ENCODE measurements at places on chromosomes 4 and X. TPM values are rescaled to one million over a fixed set of nuclear protein-coding genes. Genes with fewer than 3 reads are reported as not detected.
A peak's percentile ranks its signal among the peaks of the same experiment; 100 is the strongest.

IL2 gene
- not detected for total RNA-seq

USP26 gene
- total RNA-seq = not detected

TMEM271 gene
- total RNA-seq = not detected

OCRL gene
- 23.0 TPM for total RNA-seq

ZNF711 gene
- total RNA-seq = 1.0 TPM

MAGEE2 gene
- not detected for total RNA-seq

AMTN gene
- not detected for total RNA-seq

GLRA3 gene
- total RNA-seq = not detected

MAGEA2B gene
- not detected for total RNA-seq

RHOXF2 gene
- total RNA-seq = not detected

SORBS2 gene
- total RNA-seq = 0.26 TPM

JAKMIP1 gene
- total RNA-seq = not detected

EXOC1L gene
- total RNA-seq = not detected

COL25A1 gene
- under 0.01 TPM for total RNA-seq

GPR119 gene
- total RNA-seq = not detected

DNA sequence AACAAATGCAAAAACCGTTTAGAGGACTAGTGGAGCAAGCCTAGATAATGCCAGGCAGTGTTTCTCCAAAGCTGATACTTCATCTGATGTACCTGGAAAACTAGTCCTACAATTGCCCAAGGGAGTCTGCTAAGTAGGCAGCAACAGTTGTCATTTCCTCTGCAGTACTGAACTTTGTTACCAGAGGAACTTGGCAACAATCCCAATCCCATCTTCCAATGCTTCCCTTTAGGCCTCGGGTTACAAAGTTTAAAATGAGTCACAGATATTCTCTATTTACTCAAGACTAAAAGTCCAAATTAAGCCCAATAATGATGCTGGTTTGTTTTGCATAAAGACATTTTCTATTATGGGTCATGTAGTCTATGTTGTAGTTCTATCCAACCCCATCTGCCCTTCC is 120.0 kb upstream of the GLRA2 start:
- DNase-seq = peak; percentile 55

DNA sequence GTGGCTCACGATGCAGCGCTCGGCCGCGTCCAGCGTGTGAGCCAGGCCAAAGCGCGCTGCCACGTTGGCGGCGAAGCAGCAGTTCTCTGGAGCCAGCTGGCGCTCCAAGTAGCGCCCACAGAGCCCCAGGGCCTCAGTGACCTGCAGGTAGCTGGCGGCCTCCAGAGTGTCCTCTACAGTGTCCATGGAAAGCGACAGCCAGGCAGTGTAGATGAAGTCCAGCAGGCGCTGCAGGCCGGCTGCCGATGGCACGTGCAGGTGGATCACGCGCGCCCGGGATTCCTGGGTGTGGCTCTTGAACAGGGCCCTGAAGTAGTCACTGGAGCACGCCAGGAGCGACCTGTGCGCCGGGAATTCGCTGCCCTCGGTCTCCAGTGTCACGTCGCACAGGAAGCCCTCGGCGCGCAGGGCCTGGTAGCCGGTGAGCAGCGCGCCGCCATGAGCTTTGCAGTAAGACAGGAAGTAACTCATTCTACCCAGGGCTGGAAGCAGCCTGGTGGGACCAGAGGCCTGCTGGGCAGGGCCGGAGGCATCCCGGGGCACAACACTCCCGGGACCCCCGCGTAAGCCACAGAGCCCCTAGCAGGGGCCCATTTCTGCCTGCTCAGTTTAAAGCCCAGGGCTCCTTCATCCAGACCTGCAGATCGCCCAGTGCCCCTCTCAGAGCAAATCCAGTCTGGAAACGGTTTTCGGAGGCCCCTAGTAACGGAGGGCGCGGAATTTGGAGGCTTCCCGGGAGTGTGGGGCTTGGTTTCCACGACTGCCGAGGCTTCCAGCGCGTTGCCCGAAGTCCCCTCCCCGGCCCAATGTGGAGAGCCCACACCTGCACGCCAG is 595 bp downstream of the KLHL34 start:
- no peak for DNase-seq

GRCh38 chr4:185202984-185203485 is 765 bp downstream of the CFAP97 start:
- no peak for DNase-seq

- DNase-seq = peak; percentile 77
Observed at GRCh38 chr4:41887821-41888686, 47.2 kb upstream of the TMEM33 start.

DNA sequence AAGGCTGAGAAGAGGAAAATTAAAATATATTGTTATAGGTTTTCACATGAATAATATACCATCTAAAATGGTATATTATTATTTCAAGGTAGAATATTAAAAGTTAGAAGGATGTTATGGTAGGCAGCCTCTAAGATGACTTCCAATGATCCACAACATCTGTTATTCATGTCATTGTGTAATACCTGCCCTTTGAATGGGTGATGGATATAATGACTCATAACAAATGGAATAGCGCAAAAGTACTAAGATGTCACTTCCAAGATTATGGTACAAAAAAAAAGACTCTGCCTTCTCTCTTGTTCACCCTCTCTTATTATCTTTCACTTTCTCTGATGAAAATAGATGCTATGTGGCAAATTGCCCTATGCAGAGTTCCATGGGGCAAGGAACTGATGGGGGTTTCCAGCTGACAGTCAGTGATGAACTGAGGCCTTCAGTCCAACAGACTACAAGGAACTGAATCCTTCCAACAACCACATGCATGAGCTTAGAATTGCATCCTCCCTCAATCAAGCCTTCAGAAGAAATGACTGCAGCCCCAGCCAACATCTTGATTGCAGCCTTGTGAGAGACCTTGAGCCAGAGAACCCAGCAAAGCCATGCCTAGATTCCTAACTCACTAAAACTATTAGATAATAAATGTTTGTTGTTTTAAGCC is 57.7 kb downstream of the HS6ST2 start:
- no peak for DNase-seq

- DNase-seq = no peak
Observed at GRCh38 chr4:169933531-169933930, 92.7 kb downstream of the MFAP3L start.

- DNase-seq = no peak
Observed at GRCh38 chr4:27305246-27305645, 444.6 kb downstream of the STIM2 start.

DNA sequence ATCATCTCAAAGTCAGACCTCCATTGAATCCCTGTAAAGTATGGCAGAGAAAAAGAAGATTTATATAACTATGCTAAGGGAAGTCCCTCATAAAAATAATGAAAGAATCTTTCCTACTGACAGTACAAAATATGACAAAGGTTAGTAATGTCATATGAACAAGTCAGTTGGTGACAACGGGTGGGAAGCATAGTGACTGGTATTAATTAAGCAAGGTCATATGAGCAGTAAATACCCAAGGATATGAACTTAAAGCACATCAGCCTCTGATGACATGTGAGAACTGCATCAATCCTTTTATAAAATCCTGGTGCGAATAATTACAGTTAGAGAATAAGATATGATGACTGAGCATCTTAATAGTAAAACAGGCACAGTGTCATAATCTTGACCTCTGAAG is 364.8 kb upstream of the GALNTL6 start:
- no peak for DNase-seq

- DNase-seq = peak; percentile 16
Observed at GRCh38 chrX:68424719-68425118, 8.6 kb downstream of the OPHN1 start.

DNA sequence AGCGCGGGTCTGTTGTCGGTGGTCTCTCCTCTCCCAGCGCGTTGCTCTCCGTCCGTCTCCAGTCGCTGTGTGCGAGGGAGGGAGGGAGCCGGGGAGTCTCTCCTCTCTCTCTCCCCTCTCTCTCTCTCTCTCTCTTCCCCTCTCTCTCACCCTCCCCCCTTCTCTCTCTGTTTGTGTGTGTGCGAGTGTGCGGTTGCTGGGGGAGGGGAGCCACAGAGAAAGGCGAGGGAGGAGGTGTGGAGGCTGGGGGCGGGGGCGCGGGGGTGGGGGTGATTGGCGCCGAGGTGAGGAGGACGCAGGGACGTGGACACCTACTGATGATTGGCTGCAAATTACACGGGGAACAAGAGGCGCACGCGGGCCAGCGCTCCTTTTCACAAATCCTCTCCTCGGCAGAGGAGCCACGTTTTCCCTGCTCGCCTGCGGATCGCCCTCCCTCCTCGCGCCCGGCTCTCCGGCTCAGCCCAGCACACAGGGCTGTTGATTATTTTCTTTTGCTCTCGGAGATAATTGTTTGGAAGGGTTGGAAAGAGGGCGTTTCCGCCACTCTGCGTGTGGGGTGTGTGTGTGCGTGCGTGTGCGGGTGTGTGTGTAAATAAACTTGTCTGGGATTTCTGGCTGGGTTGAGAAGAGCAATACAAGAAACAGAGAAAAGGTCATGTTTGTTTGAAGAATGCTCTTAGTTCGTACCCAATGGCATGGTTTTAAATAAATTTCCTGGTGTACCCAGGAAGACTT is at the start of gene CXXC4:
Gene CXXC4 (minus strand): TSS at position 73 of the 738 bp plus-strand sequence. CDS start 3,092 bp downstream, outside the sequence.
- peak; percentile 66 for DNase-seq

DNA sequence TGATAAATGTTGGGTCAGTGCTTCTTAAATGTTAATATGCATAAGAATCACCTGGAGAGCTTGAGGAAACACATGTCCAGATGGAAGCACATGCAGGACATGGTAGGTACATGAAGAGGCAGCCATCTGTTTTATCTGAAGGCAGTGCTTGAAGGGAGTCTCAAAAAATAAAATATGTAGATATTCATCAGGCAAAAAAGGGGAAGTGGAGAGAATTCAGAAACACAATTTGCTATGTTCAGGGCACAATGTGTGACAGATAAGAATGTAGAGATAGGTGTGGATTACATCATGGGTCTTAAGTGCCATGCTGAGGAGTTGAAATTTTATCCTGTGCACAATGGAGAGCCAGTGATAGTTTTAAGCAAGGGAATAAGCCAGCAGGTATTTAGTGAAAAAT is 59.6 kb upstream of the CASK start:
- DNase-seq = no peak

DNA sequence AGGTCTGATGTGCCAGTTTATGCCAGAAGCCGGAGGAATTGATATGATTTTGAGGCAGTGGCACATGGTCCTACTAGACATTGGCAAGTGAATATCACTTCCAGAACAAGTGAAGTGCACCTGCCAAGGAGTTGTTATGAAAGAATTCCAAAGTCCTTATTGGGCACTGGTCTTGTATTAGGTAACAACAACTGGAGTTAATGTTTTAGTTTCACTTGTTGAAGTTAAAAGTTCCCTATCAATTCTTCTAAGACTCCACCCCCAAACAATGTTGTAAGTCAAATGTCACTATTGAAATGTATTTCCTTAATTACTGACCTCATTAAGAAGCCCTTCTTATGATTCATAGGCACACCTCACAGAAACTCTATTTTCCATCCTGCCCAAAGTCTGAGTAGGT is 3.1 kb downstream of the TET2 start:
- DNase-seq = no peak

DNA sequence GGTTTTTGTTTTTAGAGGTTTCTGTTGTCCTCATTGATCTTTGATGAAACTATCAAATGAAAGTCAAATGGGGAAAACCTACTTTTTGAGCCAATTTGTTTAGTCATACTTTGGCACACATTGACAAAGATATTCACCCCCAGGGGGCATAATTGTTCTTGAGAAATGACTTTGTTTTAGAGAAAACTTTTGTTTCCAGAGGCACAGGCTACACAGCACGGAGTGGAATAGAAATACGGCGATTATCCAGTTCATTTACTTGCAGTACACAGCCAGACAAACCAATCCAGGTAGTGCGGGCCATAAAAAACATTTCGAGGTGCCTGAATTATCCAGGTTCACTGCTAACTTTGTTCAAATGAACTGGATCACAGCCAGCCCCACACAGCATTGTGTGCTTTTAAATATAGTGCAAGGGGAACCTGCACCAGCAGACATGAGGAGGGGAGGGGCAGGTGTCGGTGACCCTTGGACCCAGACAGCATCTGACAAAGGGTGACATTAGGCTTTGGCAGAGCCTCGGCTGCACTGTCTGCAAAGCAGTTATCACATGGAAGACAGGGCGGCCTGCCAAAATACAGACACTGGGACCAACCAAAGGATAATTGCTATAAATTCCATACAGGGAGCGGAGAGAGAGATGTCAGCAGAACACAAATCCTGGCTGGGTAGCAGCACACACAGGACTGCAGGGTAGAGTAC is 179.6 kb upstream of the NOCT start:
- DNase-seq = peak; percentile 23

DNA sequence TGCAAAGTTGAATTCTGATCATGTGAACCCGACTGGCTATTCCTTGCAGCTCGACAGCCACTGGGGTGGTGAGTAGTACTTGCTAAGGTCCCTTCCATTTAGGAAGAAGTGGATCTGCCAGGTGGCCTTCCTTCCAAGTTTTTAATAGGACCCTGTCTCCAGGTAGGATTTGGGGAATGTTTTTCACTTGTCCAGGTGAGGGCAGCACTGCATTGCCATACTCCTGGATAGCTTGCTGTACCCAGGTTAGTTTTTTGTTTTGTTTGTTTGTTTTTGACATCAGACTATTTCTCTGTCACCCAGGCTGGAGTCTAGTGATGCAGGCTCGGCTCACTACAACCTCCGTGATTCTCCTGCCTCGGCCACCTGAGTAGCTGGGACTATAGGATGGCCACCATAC is 29.8 kb downstream of the SAGE1 start:
- no peak for DNase-seq

Data from fibroblast of lung (primary cell).